Motor neuron (in vitro differentiated cells): ENCODE measurements at places on chromosomes 7 and 10. TPM values are rescaled to one million over a fixed set of nuclear protein-coding genes. Genes with fewer than 3 reads are reported as not detected.

Gene SLC26A3
- not detected in 2 replicates for total RNA-seq

Gene OR6V1
- total RNA-seq: 0.29 TPM in 1 of 2 replicates, not detected in the other

- no peak for ATAC-seq
Observed at GRCh38 chr10:129771024-129771423, 193.1 kb downstream of the EBF3 start.

GRCh38 chr10:114658175-114658574, at the start of gene ABLIM1:
ABLIM1 (minus strand) TSS chr10:114658275; CDS start chr10:114658200, 75 bp downstream.
- no peak for ATAC-seq

Gene FRG2B
- not detected in 2 replicates for total RNA-seq

GRCh38 chr10:8876171-8876570, 821.7 kb downstream of the GATA3 start:
- ATAC-seq: no peak

Gene GPR37
- 0.71 and 0.86 TPM in 2 replicates for total RNA-seq

Gene ORAI2
- total RNA-seq: 15.5 and 20.5 TPM in 2 replicates

Gene SMURF1
- total RNA-seq: 13.9 and 15.3 TPM in 2 replicates

Gene RAPGEF5
- total RNA-seq: 22.1 and 22.2 TPM in 2 replicates

- no peak for ATAC-seq
Observed at GRCh38 chr10:98373260-98374040, 41.5 kb downstream of the PYROXD2 start.

Gene TRAPPC14
- 19.5 and 24.7 TPM in 2 replicates for total RNA-seq

Gene PLCE1
- 29.3 and 35.0 TPM in 2 replicates for total RNA-seq

Gene FKBP9
- total RNA-seq: 61.4 and 62.7 TPM in 2 replicates

- ATAC-seq: peak; percentile 88
Observed at GRCh38 chr10:15719899-15720634, at the start of gene ITGA8. ITGA8 (minus strand) TSS chr10:15719922; CDS start chr10:15719771, 151 bp downstream.

- ATAC-seq: no peak
Observed at GRCh38 chr10:131845505-131846239, 55.1 kb upstream of the PPP2R2D start.

- no peak for ATAC-seq
Observed at GRCh38 chr7:71982851-71983250, 429.3 kb downstream of the CALN1 start.

- no peak for ATAC-seq
Observed at GRCh38 chr7:2523461-2523936, 3.9 kb downstream of the LFNG start.

- ATAC-seq: no peak
Observed at GRCh38 chr7:39832519-39833085, 117.5 kb upstream of the CDK13 start.

DNA sequence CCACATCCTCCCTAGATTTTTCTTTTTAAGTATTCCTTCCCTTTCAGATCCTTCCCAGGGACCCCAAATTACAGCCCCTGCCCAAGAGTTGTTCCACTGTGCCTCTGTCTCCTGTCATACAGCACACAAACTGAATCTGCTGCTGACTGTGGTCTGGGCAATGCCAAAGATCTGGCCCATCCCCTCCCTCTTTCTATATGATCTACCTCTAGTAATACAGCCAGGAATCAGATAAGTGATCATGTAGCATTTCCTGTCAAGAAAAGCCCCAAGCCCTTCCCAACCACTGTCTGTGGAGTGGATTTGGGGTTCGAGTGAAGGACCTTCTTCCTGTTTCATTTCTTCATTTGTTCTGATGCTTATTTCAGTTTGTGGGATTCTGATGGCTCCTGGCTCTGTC, 6.7 kb downstream of the STX1A start:
- ATAC-seq: no peak

DNA sequence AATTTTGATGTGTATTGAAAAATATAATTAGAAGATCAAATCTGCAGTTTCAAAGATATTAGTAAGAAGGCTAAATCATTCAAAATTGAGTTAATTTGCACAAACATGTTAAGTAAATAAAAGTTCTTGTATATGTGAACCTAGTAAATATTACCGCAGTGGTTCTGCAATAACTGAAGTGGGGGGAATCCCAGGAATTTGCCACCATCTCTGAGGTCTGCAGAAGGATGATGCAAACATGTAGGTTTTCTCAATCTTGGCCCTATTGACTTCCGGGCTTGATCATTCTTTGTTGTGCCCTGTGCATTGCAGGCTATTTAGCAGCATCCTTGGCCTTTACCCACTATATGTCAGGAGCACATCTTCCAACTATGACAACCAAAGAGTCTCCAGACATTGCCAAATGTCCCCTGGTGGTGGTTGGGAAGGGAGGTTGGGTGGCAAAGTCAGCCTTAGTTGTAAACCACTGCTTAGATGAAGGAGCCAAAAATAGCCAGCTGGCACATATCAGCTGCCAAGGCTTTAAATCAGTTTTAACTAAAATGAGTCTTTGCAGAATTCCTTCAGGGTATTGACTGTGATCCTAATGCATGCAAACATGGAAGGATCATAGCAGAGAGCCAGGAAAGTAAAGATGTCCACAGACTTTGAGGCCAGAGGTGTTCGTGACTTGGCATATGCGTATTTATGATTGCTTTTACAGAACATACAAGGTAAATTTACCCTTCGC, 146.3 kb downstream of the TRIL start:
- ATAC-seq: no peak

Gene PDE6C
- 0.16 and 0.19 TPM in 2 replicates for total RNA-seq

Gene RBM20
- total RNA-seq: 10.6 and 11.3 TPM in 2 replicates

DNA sequence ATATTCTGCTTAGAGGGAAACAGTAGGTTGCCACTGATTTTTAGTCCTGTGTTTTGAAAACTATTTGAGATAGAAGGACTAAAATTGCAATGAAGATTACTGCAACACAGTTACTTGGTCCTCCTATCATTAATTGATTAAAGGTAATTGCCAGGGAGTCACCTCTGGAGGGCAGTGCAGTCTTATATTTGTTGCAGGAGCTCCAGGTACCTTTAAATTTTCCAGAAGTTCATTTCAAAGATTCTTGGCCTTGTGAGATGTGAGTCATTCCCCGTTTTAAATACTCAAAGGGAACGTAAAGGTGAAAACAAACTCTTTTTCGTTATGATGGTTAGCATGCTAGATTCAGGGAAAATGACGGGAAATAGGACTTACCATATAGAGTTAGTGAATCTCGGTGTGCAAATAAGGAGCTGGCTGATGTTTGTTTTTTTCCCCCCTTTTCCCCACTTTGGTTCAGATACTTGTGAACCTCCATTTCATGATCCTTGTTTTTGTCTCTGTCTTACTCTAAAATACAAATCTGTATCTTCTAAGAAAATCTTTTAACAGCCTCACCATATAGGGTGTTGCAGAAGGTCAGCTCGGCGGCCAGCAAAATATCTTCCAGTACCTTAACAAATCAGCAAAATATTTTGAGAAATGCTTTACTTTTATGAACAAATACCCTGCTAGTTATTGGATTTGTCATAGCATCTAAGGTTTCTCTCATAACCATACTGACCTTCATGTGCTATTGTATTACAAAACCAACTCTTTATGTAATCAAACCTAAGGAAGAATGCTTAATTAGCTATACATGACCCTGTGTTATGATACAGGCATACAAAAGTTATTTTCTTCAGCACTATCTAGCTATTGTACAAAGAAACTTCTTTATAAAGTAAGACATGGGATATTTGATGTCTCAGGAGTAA, 143.0 kb upstream of the HDAC9 start:
- peak; percentile 71 for ATAC-seq

GRCh38 chr10:5595591-5595990, 70.8 kb downstream of the ASB13 start:
- ATAC-seq: no peak
